ENCODE measurements at places on chromosomes 6 and 20. TPM values are rescaled to one million over a fixed set of nuclear protein-coding genes. Genes with fewer than 3 reads are reported as not detected.

DNA sequence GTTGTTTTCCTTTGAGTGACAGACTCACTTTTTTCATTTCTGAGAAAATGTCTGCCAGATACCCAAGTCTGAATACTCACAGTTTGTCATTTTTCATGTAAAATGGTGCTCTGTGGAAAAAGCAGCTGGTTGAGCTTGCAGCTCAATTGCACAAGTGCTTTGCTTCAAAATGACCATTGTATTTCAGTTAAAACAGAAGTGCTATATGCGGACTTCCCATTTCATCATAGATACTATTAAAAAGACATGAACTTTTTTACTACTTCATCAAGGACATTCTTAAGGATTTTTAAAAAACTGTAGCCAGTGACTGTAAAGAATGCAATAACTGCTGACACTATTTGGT, 61.5 kb downstream of the KCNS1 start:
- peak; percentile 67 for DNase-seq

GRCh38 chr6:145119081-145119480, 616.2 kb downstream of the EPM2A start:
- no peak for DNase-seq

DNA sequence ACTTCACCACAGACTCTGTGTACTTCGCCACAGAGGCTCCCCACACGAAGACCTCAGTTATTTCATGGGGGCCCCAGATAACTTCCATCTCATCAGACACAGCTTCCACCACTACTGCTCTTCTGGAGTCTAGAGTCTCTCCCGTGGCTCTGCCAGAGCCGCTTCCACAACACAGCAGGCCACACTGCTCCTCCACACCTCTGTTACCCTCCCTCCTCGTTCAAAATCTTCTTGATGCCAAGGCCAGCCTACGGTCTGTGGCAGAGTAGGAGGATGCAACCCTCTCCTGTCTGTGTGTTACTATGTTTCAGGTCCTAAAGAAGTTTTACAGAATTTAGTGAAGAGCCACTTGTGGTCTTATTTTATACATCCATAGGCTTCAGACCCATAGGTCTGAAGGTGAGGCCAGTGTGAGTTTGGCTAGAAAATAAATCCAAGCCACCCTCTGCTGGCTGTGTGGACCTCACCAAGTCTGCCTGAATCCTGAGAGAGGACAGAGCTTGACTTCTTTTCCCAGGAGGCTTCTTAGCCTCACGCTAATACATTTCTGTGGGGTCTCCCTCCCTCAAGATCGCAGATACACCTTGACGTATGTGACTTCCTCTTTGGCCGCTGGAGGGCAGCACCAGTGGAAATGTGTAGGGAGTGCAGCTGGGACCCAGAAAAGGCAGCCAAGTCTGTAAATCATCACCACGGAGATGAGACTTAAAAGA, 197.7 kb downstream of the FAXC start:
- no peak for DNase-seq

DNA sequence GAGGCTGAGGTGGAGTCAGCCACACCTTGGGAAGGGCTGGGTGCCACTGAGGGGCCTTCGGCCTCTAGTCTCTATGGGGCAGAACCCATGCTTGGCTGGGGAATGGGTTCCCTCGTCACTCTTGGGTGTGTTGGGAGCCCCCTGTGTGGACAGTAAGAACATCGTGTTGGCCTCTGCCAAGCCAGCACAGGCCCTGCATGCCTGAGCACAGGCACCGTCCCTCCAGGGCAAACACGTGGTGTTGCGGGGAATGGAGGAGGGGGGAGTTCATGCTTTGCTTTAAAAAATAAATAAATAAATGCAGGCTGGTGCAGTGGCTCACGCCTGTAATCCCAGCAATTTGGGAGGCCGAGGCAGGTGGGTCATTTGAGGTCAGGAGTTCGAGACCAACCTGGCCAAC, 63.0 kb downstream of the EZR start:
- no peak for DNase-seq

DNA sequence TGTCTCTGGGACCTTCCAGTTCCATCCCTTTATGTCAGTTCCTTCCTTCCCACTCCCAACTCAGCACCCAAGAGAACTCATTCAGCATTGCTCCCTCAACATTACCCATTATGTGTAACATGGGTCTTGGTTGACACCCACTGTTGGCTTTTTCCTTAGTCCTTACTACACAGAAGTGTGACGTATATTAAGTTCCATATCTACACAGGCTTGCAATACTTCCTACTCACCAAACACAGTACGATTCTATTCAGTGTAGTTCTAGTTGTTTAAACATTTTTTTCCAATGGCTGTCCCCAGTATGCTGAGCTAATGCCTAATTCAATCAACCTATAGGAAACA, 37.7 kb downstream of the ARHGAP18 start:
- DNase-seq, result no peak

- DNase-seq, result no peak
Observed at GRCh38 chr20:22584922-22585785, 782 bp upstream of the FOXA2 start.

GRCh38 chr6:113719545-113719944, 137.6 kb upstream of the MARCKS start:
- no peak for DNase-seq

DNA sequence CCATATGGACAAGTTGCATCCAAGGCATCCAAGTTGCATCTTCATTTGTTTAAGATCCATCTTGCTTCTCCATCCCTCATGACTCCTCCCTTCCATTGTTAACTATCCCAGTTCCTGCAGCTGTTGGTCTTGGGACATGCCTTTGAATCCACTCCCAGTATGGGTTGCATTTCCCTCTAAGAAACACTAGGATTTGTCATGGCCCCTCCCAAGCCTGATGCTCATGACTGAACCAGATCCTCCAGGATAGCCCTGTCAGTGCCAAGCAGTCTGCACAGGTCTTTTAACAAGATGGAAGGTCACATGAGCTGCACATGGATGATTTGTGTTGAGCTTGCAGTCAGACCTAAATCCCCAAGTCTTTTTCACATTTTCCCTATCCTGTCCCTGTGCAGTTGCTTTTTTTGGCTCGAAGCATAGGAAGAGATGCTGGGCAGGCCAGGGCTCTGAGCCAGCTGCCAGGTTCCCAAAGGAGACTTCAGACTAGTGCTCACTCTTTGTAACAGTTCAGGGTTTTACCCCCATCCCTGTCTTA, 4.2 kb downstream of the PPP2R5D start:
- DNase-seq, result no peak

- no peak for DNase-seq
Observed at GRCh38 chr20:21136015-21136732, 10.3 kb downstream of the KIZ start.

- DNase-seq, result peak; percentile 66
Observed at GRCh38 chr6:36627801-36628246, 33.7 kb downstream of the SRSF3 start.

GRCh38 chr20:16001286-16001685, 572.0 kb downstream of the KIF16B start:
- DNase-seq, result no peak

GRCh38 chr6:53918854-53919510, 124.2 kb downstream of the LRRC1 start:
- DNase-seq, result no peak

DNA sequence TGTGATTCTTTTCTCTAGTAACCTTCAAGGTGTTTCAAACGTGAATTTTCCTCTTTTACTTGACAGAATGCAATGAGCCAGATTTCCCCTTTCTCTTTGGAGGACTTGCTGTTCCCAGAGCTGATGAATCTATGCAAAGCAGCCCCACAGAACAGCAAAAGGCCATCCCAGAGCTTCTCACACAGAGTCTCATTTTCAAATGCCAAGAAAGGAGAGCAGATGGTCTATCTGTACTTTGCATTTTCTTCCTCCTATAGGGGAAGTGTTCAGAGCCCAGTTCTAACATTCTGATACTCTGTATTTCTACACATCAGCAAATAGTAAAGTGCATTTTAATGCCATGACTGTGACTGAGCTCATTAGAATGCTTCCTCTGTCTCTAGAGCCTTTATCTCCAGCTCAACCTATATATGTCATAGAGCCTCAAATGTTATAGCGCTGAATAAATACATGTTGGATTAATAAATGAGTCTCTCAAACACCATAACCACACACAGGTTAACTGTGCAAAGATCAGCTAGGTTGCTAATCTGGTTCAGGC, 81.8 kb upstream of the EYA4 start:
- no peak for DNase-seq

- no peak for DNase-seq
Observed at GRCh38 chr20:11808841-11809240, 108.9 kb upstream of the BTBD3 start.

- peak; percentile 2 for DNase-seq
Observed at GRCh38 chr6:74568861-74569260, 637.0 kb downstream of the COL12A1 start.

- DNase-seq, result peak; percentile 91
Observed at GRCh38 chr20:37395921-37396415, 50.0 kb downstream of the SRC start.

- DNase-seq, result no peak
Observed at GRCh38 chr6:113194090-113194489, 663.1 kb upstream of the MARCKS start.

GRCh38 chr20:62795023-62795761, 1.1 kb upstream of the MRGBP start:
- peak; percentile 54 for DNase-seq

GRCh38 chr6:169619650-169620049, 82.2 kb downstream of the WDR27 start:
- DNase-seq, result no peak

DNA sequence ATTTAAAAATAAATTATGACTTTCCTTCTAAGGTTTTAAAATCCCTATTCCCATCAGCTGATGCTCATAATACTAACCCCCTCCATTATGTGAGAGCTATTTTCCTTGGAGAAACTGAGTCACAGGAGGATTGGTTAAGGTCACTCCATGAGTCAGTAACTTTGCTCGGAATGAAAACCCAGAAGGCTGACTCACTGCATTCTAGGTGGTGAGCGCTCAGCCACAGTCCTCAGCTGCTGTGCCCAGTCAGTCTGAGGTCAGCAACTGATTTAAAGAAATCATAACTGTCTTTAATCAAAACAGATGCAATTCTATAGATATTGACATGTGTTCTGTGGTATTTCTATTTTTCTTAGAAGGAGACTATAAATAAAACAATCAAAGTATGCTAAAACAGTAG, 359.2 kb downstream of the GJA1 start:
- DNase-seq, result no peak

DNA sequence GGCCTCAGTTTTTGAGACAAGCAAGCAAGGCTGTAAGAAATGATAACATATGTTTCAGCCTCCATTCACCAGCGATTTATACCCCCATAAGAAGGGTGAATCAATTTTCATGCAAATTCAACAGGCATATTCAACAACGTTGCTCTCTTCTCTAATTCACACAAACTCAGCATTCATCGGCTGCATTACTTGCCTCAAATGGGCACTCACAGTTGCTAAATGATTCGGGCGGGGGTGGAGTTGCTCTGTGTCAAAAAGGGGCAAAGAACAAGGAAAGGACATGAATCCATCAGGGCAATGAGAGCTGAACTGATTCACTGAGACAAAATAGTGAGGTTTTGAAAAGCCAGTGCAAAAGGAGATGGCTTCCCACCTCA, 9.0 kb downstream of the MOXD1 start:
- no peak for DNase-seq

DNA sequence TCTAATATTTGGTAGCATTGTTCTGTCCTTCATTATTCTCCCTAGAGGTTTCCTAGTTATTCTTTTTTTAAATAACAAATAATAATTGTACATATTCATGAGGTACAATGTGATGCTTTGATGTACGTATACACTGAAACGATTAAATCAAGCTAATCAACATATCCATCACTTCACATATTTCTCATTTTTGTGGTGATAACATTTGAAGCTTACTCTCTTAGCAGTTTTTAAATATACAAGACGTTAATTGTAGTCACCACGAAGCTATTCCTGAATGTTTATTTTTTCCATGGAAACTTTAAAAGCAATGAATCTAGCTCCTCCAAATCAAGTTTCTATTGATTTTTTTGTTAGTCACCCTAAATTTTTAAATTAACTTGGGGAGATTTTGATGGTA, 116.5 kb upstream of the PRND start:
- no peak for DNase-seq

DNA sequence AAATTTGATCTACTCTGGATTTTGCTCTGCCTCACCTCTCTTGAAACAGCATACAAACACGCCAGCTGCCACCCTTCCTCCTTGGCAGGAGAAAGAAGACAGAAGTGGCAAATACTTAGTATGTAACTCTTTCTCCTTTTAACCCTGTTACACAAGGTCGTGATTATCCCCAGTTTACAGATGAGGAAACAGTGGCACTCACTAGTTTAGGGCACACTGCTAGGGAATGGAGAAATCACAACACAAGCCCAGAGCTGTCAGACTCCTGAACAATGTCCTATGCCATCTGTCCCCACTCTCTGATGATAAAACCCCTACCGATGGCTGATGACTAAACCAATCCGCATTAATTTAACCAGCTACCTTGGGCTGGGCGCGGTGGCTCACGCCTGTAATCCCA, 79.7 kb downstream of the FGD2 start:
- DNase-seq, result no peak

DNA sequence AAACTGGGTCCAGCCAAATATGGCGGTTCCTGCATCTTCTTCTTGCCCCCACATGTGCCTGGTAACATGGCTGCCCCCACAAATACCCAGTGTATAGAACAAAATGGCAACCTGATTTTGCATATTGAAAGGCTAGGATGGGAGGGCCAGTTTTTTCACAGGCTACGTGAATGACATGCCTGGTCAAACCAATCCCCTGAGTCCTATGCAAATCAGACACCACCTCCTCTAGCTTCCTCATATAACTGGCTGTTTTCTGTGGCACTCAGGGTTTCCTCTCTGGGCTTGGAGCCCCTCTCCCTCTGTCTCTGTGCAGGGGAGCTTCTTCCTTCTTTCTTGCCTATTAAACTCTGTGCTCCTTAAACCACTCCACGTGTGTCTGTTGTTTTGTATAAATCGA, 372.1 kb downstream of the KIF16B start:
- DNase-seq, result no peak

The DSN1 gene
- total RNA-seq, result 11.0 TPM

The TMEM244 gene
- total RNA-seq, result not detected

The MYCT1 gene
- total RNA-seq, result 44.5 TPM

The OLIG3 gene
- not detected for total RNA-seq

The DDO gene
- total RNA-seq, result 3.1 TPM

The FAXC gene
- 4.0 TPM for total RNA-seq

The PNLDC1 gene
- total RNA-seq, result 0.23 TPM
